Breast epithelium (tissue), 4 donors: ENCODE measurements at places on chromosomes 7 and 10. TPM values are rescaled to one million over a fixed set of nuclear protein-coding genes. Genes with fewer than 3 reads are reported as not detected.

The MKX gene
- total RNA-seq: 1.8 TPM

- H3K27ac ChIP-seq: no peak overlapping the region
- no peaks in the 10 kb centered on the region for H3K4me1 ChIP-seq
Observed at GRCh38 chr7:14761510-14762296, 140.8 kb downstream of the DGKB start.

DNA sequence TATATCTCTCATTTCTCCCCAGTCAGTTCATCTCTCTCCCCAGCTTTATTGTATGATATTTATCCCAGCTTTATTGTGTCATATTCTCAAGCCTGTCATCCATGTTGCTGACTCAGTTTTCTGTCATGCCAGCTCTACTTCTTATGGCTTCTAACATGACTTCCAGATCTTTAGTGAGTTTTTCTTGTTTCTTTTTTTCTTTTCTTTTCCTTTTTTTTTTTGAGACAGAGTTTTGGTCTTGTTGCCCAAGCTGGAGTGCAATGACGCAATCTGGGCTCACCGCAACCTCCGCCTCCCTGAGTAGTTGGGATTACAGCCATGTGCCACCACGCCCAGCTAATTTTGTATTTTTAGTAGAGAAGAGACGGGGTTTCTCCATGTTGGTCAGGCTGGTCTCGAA, 28.7 kb upstream of the CALU start:
- H3K4me3 ChIP-seq: no peak overlapping the region
- DNase-seq: no peak
- no peak overlapping the region for H3K27ac ChIP-seq
- no peaks in the 10 kb centered on the region for H3K4me1 ChIP-seq
- H3K36me3 ChIP-seq: no peaks in the 10 kb centered on the region
- H3K27me3 ChIP-seq: no peaks in the 10 kb centered on the region

DNA sequence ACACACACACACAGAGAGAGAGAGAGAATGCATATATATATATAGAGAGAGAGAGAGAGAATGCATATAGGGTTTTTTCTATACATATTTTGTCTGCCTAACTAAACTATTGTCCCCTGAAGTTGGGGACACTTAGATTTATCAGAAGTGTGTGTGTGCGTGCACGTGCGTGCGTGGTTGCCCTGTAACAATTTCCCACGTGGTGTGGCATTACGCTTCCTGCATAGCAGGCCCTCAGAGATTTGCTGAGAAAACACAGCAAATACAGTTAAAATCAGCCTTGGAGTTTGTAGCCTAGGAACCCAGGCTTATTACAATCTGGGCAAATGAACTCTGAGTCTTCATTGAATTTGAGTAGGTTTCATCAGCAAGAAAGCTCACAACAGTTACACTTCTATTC, 14.7 kb downstream of the RNF32 start:
- no peak overlapping the region for H3K4me3 ChIP-seq
- H3K36me3 ChIP-seq: no peaks in the 10 kb centered on the region
- H3K4me1 ChIP-seq: no peaks in the 10 kb centered on the region
- no peak overlapping the region for H3K27ac ChIP-seq

- no peak overlapping the region for H3K27ac ChIP-seq
- H3K36me3 ChIP-seq: no peaks in the 10 kb centered on the region
- DNase-seq: no peak
- H3K27me3 ChIP-seq: no peaks in the 10 kb centered on the region
- H3K4me3 ChIP-seq: no peak overlapping the region
Observed at GRCh38 chr7:26760501-26760900, 103.9 kb downstream of the SKAP2 start.
